Stimulated activated CD8-positive, alpha-beta memory T cell treated with anti-CD3 and anti-CD28 coated beads, Interleukin-7, amount 100 ng/mL, for 24 hours (primary cell): ENCODE measurements at places on chromosomes 5 and 9.

- no peak for DNase-seq
Measured at GRCh38 chr9:35579130-35579529, 25.9 kb upstream of the TESK1 start.

DNA sequence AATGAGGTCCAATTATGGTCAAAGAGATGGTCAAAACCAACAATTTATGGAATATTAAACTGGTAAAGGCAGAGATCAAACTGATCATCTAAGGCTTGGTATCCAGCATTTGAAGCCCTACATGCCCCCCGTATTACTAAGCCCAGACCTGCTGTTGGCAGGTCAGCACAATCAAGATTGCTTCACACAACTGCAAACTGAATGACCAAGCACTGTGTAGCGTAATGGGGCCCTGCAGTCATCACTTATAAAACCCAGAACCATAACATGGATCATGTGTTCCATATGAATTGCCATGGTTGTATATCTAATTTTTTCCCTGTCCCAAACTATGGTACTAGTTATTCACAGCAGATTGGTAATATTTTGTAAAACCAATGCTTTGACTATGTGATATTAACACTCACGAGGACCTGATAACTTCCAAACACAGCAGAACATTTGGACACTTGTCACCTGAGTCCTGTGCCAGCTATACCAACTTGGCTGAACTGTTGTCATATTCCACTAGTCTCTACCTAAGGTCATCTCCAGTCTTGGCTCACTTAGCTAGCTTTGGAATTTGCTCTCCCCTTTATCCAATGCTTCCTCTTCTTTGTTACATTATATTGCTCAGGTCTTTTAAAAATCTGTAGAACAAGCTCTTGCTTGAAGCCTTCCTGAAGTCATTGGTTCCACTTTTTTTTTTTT, 81.7 kb upstream of the HMHB1 start:
- DNase-seq, result no peak

DNA sequence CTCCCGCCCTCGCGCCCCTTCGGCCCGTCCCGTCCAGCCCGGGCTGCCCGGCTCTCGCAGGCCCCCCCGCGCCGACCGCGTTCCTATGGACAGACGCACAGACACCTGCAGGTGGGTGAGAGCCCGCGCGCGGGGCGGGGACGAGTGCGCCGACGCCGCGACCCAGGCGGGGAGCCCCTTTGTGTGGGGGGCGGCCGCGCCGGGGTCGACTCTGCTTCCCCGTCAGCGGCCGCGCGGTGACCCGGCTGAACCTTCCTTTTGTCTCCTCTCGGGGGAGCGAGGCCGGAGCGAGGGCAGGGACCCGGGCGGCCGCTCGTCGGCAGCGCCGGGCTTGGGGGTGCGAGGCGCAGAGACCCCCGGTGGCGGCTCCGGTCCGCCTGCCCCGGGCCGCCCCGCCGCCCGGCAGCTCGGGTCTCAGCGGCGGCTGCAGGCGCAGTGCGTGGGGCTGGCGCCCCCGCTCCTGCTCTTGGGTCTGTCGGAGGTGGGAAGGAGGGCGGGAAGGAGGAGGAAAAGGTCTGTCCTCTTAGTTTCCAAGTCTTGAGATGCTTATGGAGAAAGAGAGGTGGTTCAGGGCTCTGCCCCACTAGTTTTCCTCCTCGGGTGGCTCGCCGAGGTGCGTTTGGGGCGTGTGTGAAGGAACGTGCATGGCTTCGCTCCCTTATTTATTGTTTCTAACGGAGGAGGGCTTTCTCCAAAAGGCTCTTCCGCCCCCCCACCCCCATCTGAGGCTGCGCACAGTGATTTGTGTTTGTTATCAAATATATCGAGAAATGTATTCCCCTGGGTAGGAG, 576 bp downstream of the KIAA1958 start:
- peak; percentile 20 for DNase-seq

DNA sequence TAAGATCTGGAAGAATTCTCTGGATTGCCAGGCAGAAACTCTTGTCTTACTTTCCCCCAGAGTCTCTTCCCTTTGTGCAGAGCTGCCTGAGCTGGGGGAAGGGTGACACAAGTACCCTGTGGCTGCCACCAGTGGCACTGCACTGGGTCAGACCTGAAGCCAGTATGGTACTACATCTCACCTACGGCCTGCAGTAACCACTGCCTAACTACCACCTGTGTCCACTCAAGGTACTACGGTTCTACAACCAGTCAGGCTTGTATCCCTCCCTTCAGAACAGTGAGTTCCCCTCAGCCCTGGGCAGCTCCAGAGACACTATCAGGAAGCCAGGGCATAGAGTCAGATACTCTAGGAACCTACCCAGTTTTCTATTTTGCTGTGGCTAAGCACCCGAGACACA, 212.0 kb upstream of the POU5F2 start:
- no peak for DNase-seq

DNA sequence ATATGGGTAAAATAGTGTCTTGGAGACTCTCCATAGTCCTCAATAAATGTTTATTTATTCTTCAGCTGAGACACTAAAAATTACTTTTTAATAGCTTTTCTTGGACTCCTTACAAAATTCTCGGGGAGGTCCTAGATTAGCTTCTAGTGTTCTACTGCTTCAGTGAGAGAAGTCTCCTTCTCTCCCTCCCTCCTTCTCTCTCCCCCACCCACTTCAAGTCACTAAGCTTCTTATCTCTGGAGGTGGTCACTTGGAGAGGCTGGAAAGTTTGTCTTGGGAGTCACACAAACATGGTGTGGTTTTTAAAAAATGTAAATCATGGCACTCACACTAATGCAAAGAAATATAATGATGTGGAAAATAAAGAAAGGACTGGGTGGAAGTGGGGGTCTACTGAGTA, 64.1 kb downstream of the SEMA6A start:
- no peak for DNase-seq

DNA sequence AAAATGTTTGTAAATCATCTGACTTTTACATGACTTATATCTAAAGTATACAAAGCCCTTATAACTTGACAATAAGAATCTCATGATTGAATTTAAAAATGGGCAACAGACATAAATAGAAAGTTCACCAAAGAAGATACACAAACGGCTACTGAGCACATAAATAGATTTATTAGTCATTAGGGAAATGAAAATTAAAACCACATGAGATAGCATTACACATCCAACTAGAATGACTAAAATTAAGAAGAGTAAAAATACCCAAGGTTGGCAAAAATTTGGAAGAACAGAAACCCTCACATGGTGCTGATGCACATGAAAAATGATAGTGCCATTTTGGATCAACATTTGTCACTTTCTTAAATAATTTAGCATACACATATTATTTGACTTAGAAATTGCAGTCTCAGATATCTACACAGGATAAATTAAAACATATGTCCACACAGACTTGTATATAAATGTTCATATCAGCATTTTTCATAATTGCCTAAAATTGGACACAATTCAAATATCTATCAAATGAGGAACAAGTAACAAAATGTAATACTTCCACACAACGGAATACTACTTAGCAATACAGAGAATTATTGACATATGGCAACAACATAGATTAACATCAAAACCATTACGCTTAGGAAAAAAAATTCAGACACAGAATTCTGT, 359.1 kb upstream of the DAB2 start:
- no peak for DNase-seq

GRCh38 chr9:25678147-25678666, at the start of gene TUSC1:
Gene TUSC1, minus strand, starts transcription at chr9:25678444. Its CDS starts 132 bp downstream, at chr9:25678312.
- DNase-seq, result no peak

GRCh38 chr5:168486136-168486879, at the start of gene RARS1:
Gene RARS1, plus strand, starts transcription at chr5:168486471. Its CDS starts 28 bp downstream, at chr5:168486499.
- peak; percentile 85 for DNase-seq

DNA sequence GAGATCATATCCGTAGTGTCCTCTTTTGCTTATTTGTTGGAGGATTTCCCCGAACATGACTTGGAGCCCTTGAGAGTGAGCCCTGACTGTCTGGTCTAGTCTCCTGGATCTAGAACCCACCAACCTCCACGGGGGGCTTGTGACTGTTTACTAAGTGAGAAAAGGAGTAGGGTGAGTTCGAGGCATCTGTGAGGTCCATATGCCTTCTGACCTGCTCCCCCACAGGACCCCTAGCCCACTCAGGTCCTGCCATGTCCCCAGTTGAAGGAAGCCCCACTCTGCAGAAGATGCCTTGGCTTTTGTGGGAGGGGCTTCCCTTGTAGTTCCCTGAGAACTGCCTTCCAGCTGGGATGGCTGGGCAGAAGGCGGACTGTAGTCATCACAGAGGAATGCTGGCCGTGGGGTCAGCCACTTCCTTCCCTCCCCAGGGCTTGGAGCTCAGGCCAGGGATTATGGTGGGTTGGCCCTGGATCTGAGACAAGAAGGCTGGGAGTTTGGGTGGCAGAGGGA, 7.0 kb upstream of the IRF1 start:
- DNase-seq, result no peak

- DNase-seq, result no peak
Measured at GRCh38 chr9:1959371-1959770, 55.8 kb upstream of the SMARCA2 start.

- DNase-seq, result no peak
Measured at GRCh38 chr9:130054325-130054786, 650 bp downstream of the GPR107 start.

DNA sequence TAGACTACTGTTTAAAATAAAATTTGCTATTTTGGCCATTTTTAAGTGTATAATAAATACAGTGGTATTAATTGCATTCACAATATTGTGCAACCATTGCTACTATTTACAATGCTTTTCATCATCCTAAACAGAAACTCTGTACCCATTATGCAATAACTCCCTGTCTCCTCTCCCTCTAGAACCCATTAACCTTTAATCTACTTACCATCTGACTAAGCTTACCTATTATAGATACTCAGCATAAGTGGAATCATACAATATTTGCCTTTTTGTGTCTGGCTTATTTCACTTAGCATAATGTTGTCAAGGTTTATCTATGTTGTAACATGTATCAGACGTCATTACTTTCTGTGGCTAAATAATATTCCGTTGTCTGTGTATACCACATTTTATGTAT, 25.9 kb downstream of the CD14 start:
- no peak for DNase-seq

DNA sequence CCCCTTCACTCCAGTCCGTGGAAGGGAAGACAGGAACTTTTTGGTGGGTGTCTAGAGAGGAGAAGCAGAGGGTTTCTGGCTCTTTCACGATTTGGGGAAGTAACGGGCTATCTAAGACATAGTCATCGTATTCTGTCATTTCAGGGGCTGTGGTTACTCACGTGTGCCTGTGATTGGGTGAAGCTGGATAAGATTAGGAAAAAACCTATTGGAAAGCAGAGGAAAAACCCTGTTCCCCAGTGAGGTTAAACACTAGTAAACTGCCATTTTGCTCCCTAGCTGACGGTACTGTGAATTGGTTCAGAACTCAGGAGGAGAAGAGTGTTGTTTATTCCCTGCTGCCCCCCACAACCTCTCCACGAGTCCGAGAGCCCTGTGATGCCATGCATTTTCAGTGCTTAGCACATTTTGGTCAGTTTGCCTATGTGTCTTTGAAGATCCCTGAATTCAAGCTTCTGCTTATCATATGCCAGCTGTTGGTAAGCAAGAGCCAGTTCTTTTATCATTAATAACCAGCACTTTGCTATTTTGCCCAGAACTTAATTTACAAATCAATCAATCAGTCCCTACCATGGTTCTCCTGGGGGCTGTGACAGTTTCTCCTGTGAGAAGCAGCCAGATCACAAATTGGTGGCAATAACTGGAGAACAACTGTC, 45.1 kb upstream of the ROR2 start:
- DNase-seq, result no peak

GRCh38 chr9:133027134-133027533, 3.7 kb upstream of the GTF3C5 start:
- no peak for DNase-seq

- DNase-seq, result no peak
Measured at GRCh38 chr5:28493456-28493855, 1455.1 kb upstream of the CDH9 start.

- no peak for DNase-seq
Measured at GRCh38 chr9:127942216-127943010, 4.8 kb upstream of the DPM2 start.

GRCh38 chr9:37812773-37813379, 12.3 kb downstream of the DCAF10 start:
- no peak for DNase-seq

GRCh38 chr5:51559339-51559738, 176.1 kb downstream of the ISL1 start:
- DNase-seq, result no peak

GRCh38 chr5:133041910-133042309, 9.9 kb upstream of the HSPA4 start:
- no peak for DNase-seq

DNA sequence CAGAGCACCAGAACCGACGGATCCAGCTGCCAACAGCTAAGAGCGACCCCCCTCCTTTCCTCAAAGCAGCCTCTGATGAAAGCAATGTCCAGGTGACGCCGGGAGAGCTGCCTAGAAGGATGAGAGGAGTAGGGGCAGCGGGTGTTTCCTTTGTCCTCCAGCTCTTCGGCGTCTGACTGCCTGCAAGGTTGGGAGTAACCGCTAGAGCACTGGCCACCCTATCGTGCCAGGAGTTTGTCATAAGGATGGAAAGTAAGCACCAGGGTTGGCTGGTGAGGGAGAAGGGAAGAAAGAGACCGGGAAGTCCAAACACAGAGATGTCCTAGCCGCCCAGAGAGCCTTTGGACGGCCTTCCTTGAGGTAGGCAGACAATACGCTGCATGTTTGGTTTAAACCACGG, 10.8 kb downstream of the MRPL36 start:
- DNase-seq, result no peak

- no peak for DNase-seq
Measured at GRCh38 chr5:74503-75109, 17.4 kb upstream of the PLEKHG4B start.

DNA sequence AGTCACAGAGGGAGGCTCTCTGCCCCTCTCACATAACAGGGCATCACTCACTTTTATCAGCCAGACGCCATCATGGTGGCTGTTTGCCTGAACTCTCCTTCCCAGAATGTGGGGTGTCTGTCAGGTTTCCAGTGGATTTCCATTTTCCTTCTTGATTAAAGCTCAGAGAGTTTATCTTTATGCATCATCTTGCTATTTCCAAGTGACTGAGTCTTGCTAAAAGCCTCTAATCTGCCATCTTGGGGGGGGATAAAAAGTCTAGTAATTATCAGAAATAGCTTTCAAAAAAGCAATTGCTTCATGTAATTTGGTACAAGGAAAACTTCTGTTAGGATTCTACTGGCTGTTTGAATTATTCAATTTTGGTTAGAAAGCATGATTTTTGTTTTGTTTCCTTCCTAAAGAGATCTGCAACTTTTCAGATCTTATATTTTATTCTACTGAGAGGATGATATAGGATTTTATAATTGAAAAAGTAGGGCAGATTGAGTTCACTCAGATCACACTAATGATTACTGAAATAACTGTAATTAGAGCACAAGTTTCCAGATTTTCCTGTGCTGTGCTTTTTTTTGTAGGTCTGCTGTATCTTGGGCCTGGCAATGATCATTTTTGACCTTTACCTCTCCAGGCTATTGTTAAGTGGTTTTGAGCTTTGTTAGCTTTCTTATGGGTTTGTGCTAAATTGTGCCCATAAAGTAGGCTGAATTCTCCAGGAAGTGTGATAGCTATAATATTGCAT, 661.5 kb downstream of the TLE4 start:
- no peak for DNase-seq

- no peak for DNase-seq
Measured at GRCh38 chr9:34989946-34990635, 546 bp downstream of the DNAJB5 start.

GRCh38 chr5:9499498-9499876, 46.4 kb downstream of the SEMA5A start:
- no peak for DNase-seq

GRCh38 chr9:138037140-138037539, 159.6 kb downstream of the CACNA1B start:
- no peak for DNase-seq
